A673 (cell line): ENCODE measurements at places on chromosomes 5 and 9.

DNA sequence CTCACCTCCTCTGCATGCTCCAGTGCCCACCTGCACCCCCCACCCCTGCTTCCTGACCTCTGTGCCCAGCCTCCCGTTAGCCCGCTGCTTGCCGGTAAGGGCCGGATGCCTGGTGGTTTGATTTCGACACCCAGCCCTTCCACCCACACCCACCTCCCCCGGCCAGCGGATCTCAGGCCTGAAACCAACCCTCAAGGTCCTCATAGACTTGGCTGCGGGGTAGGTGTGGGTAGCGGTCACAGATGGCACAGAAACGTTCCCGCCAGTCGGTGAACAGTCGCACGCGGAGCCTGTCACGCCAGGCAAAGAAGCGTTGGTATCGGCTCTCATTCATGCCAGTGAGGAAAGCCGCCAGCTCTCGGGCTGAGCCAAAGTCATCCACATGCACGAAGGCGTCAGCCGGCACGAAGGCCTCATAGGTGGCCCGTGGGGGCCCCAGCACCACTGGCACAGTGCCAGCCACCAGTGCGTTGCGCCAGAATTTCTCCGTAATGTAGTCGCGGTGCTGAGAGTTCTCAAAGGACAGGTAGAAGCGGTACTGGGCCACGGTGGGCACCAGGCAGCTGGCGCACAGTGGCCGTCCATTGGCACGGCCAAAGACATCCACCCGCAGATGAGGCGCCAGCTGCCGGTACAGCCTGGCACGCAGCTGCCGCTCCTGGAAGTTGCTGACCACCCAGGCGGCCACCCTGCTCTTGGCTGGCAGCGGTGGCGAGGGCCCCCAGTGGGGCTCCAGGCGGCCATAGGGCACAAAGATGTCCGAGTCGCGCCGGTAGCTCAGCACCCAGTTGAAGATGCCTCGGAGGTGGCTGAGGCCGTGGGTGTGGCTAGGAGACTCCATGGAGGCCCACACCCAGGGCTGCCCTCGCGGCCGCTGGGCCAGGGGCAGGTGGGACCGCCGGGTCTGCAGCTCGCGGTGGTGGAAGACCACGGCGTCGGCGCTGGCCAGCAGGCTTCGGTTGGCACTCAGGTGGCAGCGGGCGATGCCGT, 1.1 kb downstream of the FUT7 start:
- H3K27me3 ChIP-seq, result no peaks in the 10 kb centered on the region
- peaks cover 19% of the 10 kb centered on the region for H3K4me1 ChIP-seq
- no peaks in the 10 kb centered on the region for H3K36me3 ChIP-seq
- DNase-seq, result no peak

DNA sequence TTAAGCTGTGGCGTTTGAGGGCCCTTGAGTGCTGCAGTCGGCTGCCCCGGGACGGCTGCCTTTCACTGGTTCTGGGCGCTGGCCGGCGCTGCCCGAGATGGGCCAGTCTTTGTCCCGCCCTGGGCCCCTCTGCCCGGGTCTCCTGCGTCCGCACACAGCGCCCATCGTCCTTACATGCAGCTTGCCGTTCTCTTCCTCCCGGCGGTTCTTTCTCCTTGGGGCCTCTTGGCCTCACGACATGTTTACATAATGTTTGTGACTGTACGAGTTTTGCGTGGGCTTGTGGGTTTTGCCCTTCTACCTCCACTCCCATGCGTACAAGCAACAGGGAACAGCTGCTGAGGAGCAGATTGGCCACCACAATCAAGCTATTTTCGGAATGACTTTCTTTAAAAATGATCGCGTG, 618 bp downstream of the TNPO1 start:
- no peak for DNase-seq
- H3K27ac ChIP-seq, result peak overlapping the region; percentile 97
- H3K36me3 ChIP-seq, result no peaks in the 10 kb centered on the region
- H3K4me1 ChIP-seq, result peaks cover 18% of the 10 kb centered on the region
- no peaks in the 10 kb centered on the region for H3K27me3 ChIP-seq
- H3K4me3 ChIP-seq, result peak overlapping the region; percentile 89

DNA sequence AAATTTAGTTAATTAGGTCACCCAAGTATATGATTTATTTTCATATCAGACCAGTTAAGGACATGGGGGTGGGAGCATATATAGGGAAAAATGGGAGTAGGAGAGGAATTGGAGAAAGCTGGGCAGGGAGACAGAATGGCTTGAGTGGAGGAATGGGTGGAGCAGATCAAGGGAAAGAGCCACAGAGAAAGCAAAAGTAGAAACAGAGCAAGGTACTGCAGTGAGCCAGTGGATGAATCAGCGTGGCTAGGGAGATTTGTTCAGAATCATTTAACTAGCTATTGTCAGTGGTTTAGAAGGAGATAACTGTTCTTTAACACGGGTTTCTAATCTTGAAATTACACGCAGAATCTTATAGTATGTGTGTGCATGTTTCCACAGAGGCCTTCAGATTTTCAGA, 37.4 kb downstream of the SNX24 start:
- H3K36me3 ChIP-seq, result no peaks in the 10 kb centered on the region
- H3K4me1 ChIP-seq, result no peaks in the 10 kb centered on the region
- H3K27me3 ChIP-seq, result no peaks in the 10 kb centered on the region
- DNase-seq, result no peak
- no peak overlapping the region for H3K27ac ChIP-seq

GRCh38 chr9:7176561-7176960, 418.8 kb downstream of the KDM4C start:
- no peak for DNase-seq
- no peaks in the 10 kb centered on the region for H3K27me3 ChIP-seq
- H3K4me1 ChIP-seq, result no peaks in the 10 kb centered on the region
- no peak overlapping the region for H3K4me3 ChIP-seq
- no peaks in the 10 kb centered on the region for H3K36me3 ChIP-seq
- no peak overlapping the region for H3K27ac ChIP-seq

DNA sequence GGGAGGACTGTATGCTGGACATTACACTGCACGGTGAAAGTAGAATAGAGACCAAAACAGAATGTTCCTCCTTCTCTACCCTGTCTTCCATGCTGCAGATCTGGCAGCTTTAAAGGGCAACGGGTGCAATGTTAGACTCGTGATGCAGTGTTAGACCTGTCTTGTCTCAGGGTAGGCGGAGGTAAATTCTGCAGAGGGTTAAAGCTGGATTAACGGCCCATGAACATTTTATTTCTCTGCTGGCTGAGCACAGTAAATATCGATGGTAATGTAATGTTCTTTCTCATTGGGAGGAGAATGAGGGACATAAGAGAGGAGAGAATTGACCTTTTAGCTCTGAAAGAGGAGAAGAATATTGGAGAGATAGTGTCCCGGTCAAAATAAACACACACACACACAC, 178.9 kb downstream of the NMUR2 start:
- H3K36me3 ChIP-seq, result no peaks in the 10 kb centered on the region
- H3K4me3 ChIP-seq, result no peak overlapping the region
- H3K27ac ChIP-seq, result no peak overlapping the region
- H3K27me3 ChIP-seq, result peaks cover 4% of the 10 kb centered on the region
- no peaks in the 10 kb centered on the region for H3K4me1 ChIP-seq

GRCh38 chr9:21121595-21122251, 19.9 kb downstream of the IFNW1 start:
- H3K4me3 ChIP-seq, result no peak overlapping the region
- H3K27ac ChIP-seq, result no peak overlapping the region
- no peak for DNase-seq
- no peaks in the 10 kb centered on the region for H3K4me1 ChIP-seq
- no peaks in the 10 kb centered on the region for H3K36me3 ChIP-seq

DNA sequence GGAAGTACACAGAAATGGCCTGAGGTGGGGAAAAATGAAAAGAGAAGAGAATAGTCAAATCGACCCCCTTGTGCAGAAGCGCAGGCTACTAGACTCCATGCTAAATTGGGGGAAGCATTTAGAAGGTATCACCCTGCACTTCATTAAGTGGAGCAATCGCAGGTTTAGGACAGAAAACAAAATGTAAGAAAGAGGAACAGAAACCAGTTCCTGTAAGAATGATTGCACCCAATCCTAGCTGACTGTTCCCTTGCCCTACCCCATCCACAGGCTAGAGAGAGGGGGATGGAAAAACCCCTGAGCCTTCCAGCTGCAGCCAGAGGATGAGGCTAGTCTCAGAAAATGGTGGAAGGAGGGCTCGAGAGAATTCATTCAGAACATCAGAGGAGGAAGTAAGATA, 23.9 kb upstream of the PPP1R2B start:
- no peak for DNase-seq
- H3K27ac ChIP-seq, result no peak overlapping the region
- no peaks in the 10 kb centered on the region for H3K27me3 ChIP-seq
- H3K36me3 ChIP-seq, result no peaks in the 10 kb centered on the region
- no peaks in the 10 kb centered on the region for H3K4me1 ChIP-seq
- no peak overlapping the region for H3K4me3 ChIP-seq

- no peaks in the 10 kb centered on the region for H3K27me3 ChIP-seq
- H3K4me3 ChIP-seq, result peak overlapping the region; percentile 86
- no peaks in the 10 kb centered on the region for H3K36me3 ChIP-seq
- peak overlapping the region; percentile 80 for H3K27ac ChIP-seq
Observed at GRCh38 chr5:121962958-121963357, 1.2 kb downstream of the SRFBP1 start.

DNA sequence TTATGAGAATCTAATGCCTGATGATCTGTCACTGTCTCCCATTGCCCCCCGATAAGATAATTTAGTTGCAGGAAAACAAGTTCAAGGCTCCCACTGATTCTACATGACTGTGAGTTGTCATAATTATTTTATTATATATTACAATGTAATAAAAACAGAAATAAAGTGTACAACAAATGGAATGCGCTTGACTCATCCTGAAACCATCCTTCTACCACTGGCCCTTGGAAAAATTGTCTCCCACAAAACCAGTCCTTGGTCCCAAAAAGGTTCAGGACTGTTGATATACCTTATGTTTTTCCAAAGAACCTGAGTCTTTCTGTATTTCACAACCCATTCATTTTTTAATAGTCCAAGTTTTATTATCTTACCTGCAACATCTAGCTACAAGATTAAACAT, 403.5 kb downstream of the TAF11L14 start:
- H3K27me3 ChIP-seq, result no peaks in the 10 kb centered on the region
- no peak overlapping the region for H3K4me3 ChIP-seq
- H3K4me1 ChIP-seq, result no peaks in the 10 kb centered on the region
- H3K36me3 ChIP-seq, result no peaks in the 10 kb centered on the region
- DNase-seq, result no peak

GRCh38 chr5:79173626-79174025, 62.0 kb downstream of the BHMT start:
- no peaks in the 10 kb centered on the region for H3K27me3 ChIP-seq
- no peaks in the 10 kb centered on the region for H3K36me3 ChIP-seq
- no peak for DNase-seq
- H3K27ac ChIP-seq, result no peak overlapping the region
- H3K4me3 ChIP-seq, result no peak overlapping the region
- no peaks in the 10 kb centered on the region for H3K4me1 ChIP-seq

DNA sequence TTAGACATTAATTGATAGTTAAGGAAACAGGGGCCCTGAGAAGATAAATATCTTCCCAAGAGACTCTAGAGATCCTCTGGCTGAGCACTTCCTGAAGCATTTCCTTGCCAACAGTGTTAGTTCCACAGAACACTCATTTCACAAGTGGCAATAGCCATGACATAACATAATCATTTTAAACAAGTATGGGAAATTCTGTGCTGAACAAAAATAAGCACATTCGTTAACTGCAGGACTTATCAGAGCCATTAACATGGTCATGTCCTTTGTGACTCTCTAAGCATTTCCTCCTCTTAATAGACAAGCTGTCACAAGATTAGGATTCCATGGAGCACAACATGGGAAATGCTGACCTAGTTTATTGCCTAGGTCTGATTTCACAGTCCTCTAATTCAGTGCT, 184.9 kb downstream of the SNX18 start:
- no peak overlapping the region for H3K4me3 ChIP-seq
- peaks cover 58% of the 10 kb centered on the region for H3K4me1 ChIP-seq
- H3K27ac ChIP-seq, result peak overlapping the region; percentile 69
- H3K27me3 ChIP-seq, result no peaks in the 10 kb centered on the region
- DNase-seq, result peak; percentile 93
- H3K36me3 ChIP-seq, result no peaks in the 10 kb centered on the region

DNA sequence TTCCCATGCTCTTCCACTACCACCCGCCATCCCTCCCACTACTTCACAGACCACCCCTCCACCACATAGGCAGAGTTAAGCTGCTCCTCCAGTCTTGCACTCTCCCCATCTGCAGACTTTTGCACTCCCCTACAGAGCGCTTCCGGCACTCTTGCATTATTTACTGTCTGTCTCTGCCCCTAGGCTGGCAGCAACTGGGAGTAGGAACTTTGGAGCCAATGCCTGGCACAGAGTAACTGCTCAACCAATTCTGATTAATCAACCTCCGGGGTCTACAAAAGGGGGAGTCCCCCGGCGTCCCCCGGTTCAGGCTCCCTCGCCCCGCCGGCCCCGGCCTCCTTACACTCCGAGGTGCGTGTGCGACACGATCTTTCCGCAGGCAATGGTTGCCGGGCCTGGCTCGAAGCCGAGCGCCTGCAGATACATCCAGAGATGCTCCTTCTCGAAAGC, 498 bp downstream of the HAUS6 start:
- DNase-seq, result peak; percentile 47
- H3K36me3 ChIP-seq, result peaks cover 4% of the 10 kb centered on the region
- peak overlapping the region; percentile 75 for H3K27ac ChIP-seq
- no peaks in the 10 kb centered on the region for H3K4me1 ChIP-seq

GRCh38 chr5:169219351-169219750, 81.6 kb downstream of the SLIT3 start:
- no peaks in the 10 kb centered on the region for H3K4me1 ChIP-seq
- no peaks in the 10 kb centered on the region for H3K36me3 ChIP-seq
- H3K27ac ChIP-seq, result no peak overlapping the region

GRCh38 chr5:150299571-150300327, 3.0 kb downstream of the ARSI start:
- no peak overlapping the region for H3K27ac ChIP-seq
- H3K36me3 ChIP-seq, result no peaks in the 10 kb centered on the region
- H3K4me3 ChIP-seq, result no peak overlapping the region

DNA sequence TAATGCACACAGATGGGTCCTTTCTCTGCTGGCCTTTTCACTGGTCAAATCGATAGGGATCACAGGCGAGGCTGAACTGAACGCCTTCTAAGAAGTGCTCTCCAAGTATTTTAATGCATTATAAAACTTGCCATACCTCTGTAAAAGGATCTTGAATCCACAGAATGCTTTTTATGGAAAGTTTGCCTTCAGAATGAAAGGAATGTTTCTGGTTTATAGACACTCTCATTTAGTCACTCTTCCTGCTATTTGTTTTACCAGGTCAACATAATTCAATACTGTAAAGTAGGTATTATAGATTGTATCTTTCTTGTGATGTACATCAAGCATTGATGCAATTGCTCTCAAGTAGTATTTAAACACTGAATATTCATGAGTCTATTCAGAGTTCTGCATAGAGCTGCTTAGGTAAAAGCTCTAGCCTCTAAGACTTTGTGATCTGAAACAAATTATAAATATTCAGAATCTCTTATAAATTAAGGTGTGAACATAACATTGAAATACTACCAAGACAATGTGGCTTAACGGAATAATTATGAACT, 308.4 kb downstream of the ISL1 start:
- H3K36me3 ChIP-seq, result no peaks in the 10 kb centered on the region
- H3K4me3 ChIP-seq, result no peak overlapping the region
- no peak for DNase-seq
- no peaks in the 10 kb centered on the region for H3K27me3 ChIP-seq
- no peak overlapping the region for H3K27ac ChIP-seq
- H3K4me1 ChIP-seq, result no peaks in the 10 kb centered on the region

- peaks cover 62% of the 10 kb centered on the region for H3K36me3 ChIP-seq
- no peaks in the 10 kb centered on the region for H3K27me3 ChIP-seq
- H3K4me1 ChIP-seq, result no peaks in the 10 kb centered on the region
- no peak for DNase-seq
- no peak overlapping the region for H3K4me3 ChIP-seq
- no peak overlapping the region for H3K27ac ChIP-seq
Observed at GRCh38 chr5:150053713-150054392, 32.5 kb downstream of the CSF1R start.
